ENCODE measurements at places on chromosomes 5 and 9.

- DNase-seq, result no peak
Observed at GRCh38 chr9:102362470-102363132, 624.2 kb upstream of the GRIN3A start.

GRCh38 chr5:180332051-180332517, 21.1 kb downstream of the GFPT2 start:
- no peak for DNase-seq

GRCh38 chr9:20409321-20410092, 212.8 kb downstream of the MLLT3 start:
- no peak for DNase-seq

GRCh38 chr5:1002271-1002546, 6.4 kb upstream of the NKD2 start:
- DNase-seq, result no peak

- no peak for DNase-seq
Observed at GRCh38 chr5:64807520-64807919, 38.8 kb downstream of the CWC27 start.

GRCh38 chr5:113181853-113182490, 205.4 kb downstream of the DCP2 start:
- DNase-seq, result no peak

DNA sequence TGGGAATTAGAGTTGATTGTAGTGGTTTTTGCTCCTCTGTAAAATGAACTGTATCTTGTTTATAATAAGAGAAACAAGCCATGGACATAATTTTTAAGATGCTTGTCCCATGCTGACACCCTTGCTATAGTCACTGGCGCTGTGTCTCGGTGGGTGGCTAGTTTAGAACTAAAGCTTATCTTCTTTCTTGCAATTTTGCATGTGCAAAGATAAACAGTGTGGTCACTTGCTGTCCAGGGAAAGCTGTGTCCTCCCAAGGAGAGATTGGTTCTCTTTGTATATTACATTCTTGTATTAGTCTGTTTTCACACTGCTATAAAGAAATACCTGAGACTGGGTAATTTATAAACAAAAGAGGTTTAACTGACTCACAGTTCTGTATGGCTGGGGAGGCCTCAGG, 143.8 kb downstream of the MELK start:
- no peak for DNase-seq

DNA sequence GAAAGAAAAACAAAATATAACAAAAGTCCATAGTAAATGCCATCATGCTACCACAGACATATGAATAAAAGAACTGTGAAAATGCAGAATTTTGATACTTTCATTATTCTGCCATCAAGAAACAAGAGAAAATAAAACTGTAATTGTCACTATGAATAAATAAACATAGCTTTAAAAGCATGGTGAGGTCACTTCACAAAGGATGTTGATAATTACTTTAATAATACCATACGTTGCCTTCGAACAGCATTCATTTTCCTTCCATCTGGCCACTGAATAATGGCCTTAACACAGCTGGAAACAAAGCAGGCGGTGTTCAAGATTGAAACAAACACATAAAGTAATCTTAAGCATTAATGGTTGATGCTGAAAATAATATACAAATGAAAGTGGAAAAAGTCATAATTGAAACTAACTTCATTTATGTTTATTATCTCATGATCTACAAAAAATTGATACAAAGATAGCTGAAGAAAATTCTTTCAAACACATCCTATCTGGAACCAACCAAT, 102.0 kb downstream of the AGTPBP1 start:
- DNase-seq, result no peak

- no peak for DNase-seq
Observed at GRCh38 chr9:124213396-124213795, 44.4 kb upstream of the NEK6 start.

GRCh38 chr9:77643871-77644270, 4.3 kb downstream of the GNA14 start:
- no peak for DNase-seq

DNA sequence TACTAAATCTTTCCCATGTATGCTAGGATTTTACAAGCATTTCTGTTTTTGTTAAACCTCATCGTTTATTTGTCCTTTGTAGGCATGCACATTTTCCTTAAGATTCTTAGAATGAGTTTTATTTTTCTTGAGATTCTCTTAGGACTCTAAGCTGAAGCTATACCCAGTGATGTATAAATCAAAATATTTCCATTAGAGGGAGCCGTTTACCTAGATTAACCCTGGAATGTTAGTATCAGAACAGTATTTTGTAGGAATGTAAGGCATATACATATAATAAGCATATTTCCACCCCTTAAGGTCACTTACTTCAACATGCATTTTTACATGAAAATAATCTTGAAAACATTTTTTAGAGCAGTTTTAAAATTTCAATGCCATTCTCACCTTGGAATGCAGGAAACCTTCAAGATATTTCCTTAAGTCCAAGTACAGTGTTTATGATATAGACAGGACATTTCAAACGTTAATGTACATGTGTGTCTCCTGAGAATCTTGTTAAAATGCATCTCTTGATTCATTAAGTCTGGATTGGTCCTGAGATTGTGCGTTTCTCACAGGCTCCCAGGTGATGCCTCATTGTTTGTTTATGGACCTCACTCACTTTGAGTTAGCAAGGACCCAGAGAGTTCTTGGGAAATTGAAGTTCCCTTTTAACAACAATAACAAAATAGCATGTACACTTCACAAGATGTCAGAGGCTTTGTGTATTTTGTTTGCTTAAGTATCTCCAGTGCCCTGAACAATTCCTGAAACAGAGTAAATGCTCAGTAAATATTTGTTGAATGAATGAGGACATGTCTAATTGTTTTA, 34.9 kb upstream of the FCHO2 start:
- no peak for DNase-seq

DNA sequence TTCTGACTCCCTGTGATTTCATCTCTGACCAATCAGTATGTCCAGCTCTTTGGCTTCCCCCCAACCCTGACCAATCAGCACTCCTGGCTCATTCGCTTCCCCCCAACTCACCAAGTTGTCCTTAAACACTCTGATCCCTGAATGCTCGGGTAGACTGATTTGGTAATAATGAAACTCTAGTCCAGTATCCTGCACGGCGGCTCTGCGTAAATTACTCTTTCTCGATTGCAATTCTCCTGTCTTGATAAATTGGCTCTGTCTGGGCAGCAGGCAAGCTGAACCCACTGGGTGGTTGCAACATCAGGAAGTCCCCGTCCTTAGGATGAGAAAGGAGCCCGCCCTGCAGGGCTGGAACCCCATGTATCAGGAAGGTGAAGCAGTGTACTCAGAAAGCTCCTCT, 10.4 kb downstream of the FCN2 start:
- no peak for DNase-seq

GRCh38 chr5:180463916-180464602, 30.1 kb upstream of the CNOT6 start:
- no peak for DNase-seq

DNA sequence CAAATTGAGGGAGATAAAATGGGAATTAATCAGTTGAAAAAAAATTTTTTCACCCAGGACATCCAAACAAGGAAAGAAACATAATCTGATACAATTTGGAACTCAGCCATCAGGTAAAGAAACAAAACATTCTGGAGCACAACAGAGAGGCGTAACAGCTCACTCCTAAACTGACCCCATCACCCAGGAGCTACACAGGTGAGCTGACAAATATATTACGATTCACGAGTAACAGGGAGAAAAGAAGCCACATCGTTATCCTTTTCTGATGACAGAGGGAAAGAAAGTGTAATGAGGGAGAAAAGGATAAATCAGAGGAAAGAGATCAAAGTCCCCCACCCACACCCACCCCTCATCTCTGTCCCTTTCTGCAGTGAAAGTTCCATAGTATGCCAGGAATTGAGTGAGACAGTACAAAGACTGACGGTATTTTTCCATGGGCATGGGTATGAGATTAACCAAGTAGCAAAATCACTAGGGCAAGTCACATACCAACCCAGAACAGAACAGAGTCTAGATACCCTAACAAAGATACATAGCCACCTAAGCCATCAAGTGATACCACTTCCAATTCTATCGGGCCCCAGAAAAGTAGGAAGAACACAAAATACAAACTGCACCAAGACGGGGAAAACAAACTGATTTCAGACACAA, 45.4 kb downstream of the TMEM245 start:
- DNase-seq, result no peak

Measured in muscle of arm (tissue), 14 donors.